ENCODE measurements at places on chromosomes 11 and 22.

DNA sequence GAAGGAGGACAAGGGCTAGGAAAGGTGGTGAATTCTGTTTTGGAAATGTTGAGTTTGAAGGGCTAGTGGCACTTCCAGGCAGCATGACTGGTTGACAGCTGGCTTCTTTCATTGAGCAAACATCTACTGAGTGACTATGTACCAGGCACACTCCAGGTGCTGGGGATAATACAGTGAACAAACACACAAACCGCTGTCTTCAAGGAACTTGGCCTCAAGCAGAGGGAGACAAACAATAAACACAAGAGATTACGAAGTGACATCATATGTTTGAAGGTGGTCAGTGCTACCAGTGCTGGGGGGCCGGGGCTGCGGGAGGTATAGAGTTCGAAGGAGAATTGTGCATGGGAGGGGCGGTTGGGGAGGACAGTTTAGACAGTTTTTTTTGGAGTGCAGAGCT is 197.0 kb upstream of the SORL1-AS1 start:
- no peak for DNase-seq

GRCh38 chr22:43205261-43205691 is 18.3 kb upstream of the TTLL12 start:
- DNase-seq, result no peak

DNA sequence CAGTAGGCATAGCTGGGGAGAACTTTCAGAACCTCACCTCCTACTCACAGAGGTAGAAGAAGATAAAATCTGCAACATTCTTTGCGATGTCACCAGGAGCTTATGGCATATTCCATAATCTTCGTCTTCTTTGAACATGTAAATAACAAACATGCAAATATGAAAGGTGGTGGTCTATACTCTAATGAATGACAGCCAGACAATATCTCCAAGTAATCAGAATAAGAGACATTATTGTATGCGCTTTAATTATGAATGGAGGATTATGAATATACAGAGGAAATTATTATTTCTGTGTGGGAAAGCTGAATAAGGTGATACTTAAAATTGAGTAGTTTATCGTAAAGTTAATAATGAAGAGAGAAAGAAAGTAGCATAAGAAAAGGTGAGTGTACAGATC is at the start of gene OR52B4:
Gene OR52B4, minus strand, starts transcription at position 101 of the 400 bp plus-strand sequence. Its CDS starts 91 bp downstream, at position 10.
- no peak for DNase-seq

DNA sequence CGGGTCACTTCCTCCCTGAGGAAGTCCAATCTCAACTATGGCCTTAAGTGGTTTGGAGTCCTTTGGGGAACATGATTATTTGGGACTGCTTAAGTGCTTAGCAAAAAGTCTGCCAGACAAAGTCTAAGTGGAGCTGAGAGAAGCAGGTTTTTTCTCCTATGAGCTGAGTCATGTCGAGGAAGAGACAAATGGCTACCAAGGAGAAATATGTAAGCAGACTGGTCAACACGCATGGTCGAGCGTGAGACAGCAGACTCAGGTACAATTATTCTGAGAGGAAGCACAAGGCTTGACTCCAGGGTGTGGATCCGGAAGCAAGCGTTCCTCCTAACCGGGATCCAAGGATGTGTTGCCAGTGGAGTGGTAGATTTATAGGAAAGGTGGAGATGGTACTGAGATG is 30.6 kb downstream of the UBASH3B start:
- no peak for DNase-seq

DNA sequence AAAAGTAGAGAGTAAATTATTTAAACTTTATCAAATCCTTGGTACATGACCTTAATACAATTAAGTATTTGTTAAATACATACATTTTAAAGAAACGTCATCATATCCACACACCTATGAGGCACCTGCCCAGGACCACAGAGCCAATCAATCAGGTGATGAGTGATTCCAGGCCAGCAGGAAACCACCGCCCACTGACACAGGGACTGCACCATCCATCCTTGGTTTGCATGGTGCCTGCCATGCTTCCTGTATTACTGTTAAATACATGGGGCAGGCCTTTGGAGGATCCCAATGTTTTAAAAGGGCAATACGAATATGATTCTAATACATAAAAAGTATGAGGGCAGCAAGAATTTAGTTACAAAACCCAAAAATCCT is 7.0 kb upstream of the TBC1D10A start:
- no peak for DNase-seq

- no peak for DNase-seq
Observed at GRCh38 chr11:38594895-38595294, 1996.9 kb upstream of the RAG2 start.

DNA sequence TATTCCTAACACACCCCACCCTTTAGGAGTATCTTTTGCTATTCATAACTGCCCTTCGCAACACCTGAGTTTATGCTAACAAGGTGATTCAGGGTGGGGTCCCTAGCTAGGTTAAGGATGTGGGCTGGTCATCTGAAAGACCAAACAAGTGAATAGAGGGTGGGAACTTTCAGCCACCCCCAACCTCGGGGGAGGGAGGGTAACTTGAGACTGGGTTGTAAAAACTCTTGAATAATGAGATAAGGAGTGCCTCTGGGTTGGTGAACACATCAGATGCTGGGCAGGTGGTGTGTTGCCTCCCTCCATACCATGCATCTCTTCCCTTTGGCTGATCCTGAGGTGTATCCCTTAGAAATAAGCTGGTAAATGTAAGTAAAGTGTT is 111.5 kb downstream of the SWAP70 start:
- no peak for DNase-seq

All from HS-5 (cell line).